ENCODE measurements at places on chromosomes 5 and 9. TPM values are rescaled to one million over a fixed set of nuclear protein-coding genes. Genes with fewer than 3 reads are reported as not detected.
A peak's percentile ranks its signal among the peaks of the same experiment; 100 is the strongest.

DNA sequence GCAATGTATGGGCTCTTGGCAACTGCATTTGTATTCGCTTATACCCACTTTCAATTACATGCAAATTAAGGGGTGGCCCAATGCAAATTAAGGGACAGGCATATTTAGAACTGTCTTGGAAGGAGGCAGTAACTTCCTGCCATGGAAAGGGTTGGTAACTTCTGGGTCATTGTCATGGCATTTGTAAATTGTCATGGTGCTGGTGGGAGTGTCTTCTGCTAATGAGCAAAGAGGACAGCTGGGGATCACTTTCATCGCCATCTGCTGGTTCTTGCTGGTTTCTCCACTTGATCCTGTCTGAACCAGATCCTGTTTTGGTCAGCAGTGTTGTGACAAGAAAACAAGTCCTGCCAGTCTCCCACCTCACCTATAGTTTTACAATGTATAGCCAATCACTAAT lies 23.3 kb upstream of the UGT3A2 start:
- DNase-seq, result no peak

DNA sequence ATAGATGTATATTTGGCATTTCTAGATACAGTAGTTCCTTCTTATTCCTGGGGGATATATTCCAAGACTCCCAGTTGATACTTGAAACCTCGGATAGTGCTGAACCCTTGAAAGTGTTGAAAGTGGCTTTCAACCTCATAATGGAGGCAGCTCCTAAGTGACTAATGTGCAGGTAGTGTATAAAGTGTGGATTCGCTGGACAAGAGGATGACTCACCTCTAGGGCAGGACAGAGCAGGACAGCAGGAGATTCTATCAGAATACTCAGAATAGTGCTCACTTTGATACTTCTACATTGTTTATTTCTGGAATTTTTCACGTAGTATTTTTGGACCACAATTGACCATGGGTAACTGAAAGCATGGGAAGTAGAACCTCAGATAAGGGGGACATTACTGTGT lies 1138.9 kb upstream of the WWC1 start:
- no peak for DNase-seq

DNA sequence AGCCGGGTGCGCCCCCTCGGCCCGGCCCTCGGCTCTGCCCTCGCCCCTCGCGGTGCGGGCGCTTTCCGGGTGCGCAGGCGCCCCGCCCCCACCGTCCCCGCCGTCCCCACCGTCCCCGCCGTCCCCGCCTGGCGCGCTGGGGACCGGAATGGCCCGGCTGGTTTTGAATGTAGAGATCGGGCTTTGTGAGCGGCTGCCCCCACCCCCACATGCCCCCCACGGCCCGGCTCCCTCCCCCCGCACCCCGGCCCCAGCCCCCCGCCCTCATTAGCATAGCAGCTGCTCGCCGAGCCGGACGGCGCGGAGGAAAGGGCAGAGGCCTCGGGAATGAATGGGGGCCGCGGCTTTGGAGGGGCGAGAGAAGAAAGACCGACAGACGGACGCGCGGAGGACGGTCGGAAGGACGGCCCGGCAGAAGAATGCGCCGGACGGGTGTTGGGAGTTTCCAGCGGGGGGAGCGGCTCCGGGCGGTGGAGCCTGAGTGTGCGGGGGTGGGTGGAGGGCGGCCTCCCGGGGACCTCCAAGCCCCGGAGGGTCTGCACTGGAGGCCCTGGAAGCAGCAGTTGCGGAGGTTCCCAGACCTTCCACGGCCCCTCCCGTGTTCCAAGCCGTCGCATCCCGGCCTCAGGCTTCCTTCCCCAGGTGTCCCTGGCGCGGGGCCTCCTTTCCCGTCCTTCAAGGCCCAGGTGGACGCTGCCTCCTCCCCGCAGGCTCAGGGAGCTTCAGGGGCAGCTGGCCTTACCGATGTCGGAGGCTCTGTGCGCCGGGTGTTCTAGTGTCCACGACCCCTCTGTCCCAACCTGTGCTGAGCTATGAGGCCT lies 6.0 kb downstream of the NRARP start:
- DNase-seq, result no peak

GRCh38 chr9:134556531-134557068 lies 85.0 kb upstream of the COL5A1 start:
- DNase-seq, result peak; percentile 56

GRCh38 chr5:43312699-43313034 lies 545 bp downstream of the HMGCS1 start:
- DNase-seq, result no peak

DNA sequence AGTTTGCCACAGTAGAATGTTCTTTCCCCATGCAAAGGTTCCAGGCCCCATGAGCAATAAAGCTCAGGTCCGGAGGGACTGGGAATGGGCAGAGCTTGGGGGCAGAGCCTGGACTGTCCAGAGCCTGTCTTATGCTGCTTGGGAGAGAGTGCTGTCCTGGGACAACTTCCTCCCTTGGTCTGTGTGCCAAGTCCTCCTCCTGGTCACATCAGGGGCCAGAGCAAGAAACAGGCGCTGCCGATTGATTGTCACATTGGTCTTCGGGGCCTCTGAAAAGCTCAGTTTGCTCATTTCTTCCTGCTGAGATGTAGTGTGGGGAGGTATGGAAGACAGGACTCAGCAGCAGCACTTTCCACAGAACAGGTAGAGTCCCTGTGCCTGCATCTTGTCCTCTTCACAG lies 54.0 kb upstream of the FCN1 start:
- peak; percentile 25 for DNase-seq

DNA sequence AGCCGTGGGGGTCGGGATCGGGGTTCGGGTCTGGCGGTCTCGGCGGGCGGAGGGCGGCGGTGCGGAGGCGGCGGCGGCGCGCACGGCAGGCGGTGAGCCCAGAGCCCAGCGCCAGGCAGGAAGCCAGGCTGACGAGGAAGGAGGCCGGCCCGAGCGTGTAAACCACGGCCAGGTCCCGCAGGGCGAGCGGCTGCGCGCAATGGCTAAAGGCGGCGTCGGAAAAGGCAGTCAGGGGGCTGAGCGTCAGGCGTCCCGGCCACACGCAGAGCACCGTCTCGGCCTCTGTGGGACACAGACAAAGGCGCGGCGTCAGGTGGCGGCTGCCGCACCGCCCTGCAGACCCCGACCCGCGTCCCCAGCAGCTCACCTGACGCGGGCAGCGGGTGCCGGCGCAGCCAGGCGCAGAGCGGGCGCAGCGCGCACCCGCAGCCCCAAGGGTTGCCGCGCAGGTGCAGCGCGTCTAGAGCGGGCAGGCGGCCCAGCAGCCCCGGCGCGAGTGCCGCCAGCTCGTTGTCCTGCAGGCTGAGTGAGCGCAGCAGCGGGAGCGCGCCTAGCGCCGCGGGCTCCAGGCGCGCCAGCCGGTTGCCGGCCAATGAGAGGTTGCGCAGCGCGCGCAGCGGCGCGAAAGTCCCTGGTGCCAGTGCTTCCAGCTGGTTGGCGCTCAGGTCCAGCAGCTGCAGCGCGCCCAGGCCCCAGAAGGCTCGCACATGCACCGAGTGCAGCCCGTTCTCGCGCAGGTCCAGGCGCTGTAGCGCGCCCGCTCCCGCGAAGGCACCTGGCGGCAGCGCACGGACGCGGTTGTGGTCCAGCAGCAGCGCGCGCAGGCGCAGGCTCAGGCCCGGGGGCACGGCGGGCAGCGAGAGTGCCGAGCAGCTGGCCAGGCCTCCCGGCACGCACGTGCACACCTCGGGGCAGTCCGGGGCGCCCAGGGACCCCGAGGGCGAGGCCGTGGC lies 671 bp downstream of the LRRC26 start:
- no peak for DNase-seq

DNA sequence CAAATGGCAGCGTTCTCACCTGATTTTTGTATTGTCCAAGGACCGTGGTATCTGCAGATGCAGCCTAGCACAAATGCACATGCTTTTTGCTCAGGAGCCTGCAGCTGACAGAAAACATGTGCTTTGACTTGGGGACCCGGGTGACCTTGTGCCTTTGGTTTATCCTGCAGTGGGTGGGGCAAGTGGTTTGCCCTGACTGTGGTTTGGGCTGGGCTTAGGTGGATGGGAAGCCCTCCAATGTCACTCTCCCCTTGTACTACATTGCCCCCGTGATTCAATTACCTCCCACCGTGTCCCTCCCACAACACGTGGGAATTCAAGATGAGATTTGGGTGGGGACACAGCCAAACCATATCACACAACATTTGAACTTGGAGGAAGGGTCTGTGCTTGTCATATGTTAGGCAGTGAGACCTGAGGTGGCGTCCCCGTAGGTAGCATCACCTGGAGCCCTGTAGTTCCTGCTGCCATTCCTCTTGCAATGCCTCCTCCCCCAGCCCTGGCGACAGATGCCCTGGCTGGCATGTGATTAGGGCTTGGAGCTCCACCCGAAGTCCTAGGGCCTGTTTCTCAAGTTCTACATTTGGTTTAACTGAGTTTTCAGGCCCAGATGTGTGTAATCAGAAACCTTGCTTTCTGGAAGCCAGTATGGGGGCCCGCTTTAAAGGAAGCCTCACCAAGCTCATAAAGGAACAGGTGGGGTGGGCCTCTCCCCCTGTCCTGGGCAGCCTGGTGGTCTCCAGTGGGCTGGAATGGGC lies 2.1 kb downstream of the ANKRD33B start:
- DNase-seq, result no peak

DNA sequence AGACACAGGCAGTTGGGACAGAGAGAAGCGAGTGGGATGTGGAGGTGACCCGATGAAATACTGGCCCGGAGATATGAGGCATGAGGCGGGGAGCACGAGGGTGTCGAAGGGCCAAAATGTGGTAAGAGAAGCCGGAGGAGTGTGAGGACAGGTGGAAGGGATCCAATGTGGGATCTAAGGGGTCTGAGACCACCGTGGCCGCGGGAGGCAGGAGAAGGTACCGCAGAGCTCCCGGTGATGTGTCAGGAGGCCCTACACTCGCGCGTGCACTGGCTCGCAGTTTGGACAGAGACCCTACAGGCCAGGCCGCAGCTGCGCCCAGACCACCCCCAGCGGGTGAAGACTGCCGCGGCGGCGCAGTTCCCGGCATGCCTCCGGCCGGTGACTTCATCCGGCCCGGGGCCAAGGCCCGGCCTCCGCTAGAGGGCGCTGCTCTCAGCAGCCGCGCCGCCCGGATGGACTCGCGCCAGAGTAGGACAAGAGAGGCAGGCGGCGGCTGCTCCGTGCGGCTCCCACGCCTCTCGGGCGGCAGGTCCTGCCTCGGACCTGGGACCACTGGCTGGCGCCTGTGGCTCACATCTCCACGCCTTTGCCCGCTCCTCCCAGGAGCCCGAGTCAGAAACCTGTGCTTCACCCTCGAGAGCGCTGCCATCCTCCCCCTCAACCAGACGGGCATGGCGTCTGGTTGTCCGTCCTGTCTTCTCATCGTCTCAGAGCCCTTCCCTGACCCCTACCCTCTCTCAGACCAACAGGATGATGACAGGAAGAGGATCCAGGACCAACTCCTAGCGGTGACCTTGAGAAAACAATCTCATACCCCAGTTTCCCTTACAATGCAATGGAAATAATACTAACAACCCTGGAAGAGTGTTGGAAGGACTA lies 35.4 kb upstream of the STING1 start:
- peak; percentile 92 for DNase-seq

DNA sequence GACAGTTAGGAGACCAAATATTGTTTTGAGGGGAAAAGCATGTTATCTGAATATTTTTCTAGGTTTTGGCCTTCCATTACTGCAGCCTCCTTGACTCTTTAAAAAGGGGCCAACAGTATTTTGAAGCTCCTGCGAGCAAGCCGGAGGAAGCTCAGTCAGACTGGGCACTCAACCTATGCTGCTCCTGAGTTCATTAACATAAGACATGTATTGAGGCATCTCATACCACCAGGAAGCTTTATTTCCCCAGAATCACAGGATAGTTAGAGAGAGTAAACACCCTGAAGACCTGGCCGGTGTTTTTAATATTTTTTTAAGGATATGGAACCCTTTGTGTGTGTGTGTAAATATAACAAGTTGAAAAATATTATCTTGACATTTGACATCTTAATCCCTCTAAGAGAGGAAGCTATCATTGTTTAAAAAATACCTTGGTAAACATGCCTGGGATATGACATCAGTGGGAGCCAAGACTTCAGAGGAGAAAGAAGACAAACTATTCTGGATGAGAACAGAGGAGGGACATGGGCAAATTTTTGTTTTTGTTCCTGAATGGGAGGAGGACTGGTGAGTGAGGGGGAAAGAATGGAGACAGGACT lies 139.3 kb upstream of the SLIT3 start:
- no peak for DNase-seq

- no peak for DNase-seq
These were observed 13.8 kb downstream of the ST8SIA4 start for GRCh38 chr5:100889165-100889743.

DNA sequence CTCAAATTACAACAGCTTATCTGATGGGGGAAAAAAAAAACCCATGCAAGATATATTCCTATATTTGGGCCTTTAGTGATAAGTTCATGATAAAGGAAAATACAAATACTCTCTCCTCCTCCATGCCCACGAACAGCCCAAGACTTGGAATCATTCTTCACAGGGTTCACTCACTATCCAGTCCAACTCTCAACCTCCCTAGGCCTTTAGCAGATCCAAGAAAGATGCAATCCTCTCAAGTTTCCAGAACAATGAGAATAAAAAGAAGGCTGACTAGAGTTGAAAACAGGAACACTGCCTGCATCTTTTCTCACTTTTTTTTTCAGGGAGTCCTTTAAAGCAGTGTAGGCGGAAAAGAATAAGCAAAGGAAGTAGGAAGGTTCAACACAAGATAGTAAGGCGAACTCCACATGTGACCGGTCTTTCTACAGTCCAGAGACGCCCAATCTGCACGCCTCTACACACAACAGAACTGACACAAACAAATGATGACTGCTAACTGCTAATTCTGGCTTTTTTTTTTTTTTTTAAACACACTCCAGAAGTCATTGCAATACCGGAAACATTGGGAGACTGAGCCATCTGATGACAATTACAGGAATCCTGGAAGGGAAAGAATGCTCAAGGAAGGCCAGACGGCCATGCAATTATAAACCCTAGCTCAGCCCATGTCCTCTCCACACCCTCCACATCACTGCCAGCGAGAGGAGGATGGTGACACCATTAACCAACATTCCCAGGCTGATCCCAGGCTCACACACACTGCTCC lies 75.4 kb downstream of the BNC2 start:
- DNase-seq, result no peak

- peak; percentile 81 for DNase-seq
These were observed 63.9 kb downstream of the PRRT1B start for GRCh38 chr9:131609099-131609830.

GRCh38 chr5:144048259-144048856 lies 122.1 kb downstream of the YIPF5 start:
- no peak for DNase-seq

DNA sequence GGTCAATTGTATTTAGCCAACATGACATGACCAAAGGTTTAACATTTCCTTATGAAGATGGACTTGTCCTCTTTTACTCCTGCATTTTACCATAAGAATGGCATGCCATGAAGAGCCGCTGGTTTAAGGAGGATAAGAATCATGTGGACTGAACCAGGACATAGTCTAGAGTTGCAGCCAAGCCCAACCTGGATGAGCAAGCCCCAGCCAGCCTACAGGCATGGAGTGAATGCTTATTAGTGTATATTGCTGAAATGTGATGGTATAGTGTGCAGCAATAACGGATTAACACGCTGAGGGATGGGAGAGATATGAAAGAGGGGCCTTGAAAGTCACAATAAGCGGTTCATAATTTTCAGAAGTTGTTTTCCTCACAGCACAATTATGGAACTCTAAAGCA lies 523.2 kb downstream of the NTRK2 start:
- no peak for DNase-seq

GRCh38 chr5:96978812-96979449 lies 43.1 kb downstream of the LNPEP start:
- DNase-seq, result no peak

- DNase-seq, result peak; percentile 43
These were observed 7.3 kb upstream of the ALDH1B1 start for GRCh38 chr9:38384990-38385848.

DIPK1B gene
- 3.8 TPM for total RNA-seq

CNTLN gene
- total RNA-seq, result 3.1 TPM

HSPB3 gene
- not detected for total RNA-seq

CKMT2 gene
- total RNA-seq, result 3.4 TPM
